ENCODE measurements at places on chromosomes 2 and 18. TPM values are rescaled to one million over a fixed set of nuclear protein-coding genes. Genes with fewer than 3 reads are reported as not detected.

GRCh38 chr2:174259981-174260380 is 11.6 kb upstream of the OLA1 start:
- no peak for DNase-seq

The SLC4A3 gene
- total RNA-seq, result not detected

The FBXO36 gene
- total RNA-seq, result 0.36 TPM

- DNase-seq, result no peak
Observed at GRCh38 chr2:63742580-63742976, 99.1 kb upstream of the UGP2 start.

DNA sequence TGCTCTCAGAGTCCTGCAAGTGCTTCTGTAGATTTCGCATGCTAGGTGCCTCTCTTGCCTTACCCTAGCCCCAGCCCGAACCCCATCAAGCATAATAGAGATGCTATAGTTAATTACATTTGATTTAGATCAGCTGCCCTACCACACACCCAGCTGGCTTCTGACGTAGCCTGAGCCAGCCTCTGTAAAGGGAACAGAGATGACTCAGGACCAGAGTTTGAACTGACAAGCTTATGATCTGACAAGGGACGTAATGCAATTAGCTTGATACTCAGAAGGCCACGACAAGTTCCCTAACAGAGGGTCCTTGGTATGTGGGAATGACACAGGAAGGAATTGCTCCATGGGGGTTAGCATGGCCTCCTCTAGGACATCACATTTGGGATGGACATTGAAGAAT is 126.6 kb downstream of the LRATD1 start:
- no peak for DNase-seq

DNA sequence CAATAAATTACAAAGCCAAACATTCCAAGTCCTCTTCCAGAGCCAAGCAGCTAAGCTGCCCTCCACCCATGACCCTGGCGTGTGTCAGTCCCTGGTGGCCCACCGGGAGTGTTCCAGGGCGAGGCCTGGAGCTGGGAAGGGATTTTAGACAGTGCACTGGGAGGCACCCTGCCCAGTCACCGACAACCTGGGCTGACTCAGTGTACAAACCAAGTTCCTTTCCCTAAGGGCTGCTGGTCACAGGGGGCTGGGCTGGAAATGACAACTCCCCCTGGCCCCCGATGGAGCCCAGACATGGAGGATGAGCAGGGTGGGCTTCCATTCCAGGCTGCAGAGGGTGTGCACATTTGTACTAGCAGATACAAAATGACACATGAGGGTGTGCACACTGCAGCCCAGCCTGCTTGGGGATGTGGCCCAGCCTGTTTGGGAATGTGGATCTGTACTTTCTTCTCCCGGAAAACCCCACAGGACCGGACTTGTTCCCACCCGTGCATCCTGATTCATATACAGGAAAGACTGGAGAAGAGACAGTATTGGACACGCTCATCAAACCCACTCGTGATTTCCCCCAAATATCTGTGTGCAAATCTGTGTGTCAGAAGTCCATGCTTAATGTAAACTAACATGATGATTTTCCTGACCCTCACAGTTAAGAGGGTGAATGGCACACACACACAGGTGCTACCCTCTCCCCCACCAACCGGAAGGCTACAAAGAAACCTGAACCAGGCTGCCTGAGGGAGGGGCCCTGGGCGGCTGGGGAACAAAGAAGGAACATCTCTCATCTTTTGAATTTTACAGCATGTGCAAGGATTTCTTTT is 58.9 kb downstream of the NDUFA10 start:
- no peak for DNase-seq

- DNase-seq, result no peak
Observed at GRCh38 chr18:68991286-68991685, 193.4 kb downstream of the CCDC102B start.

DNA sequence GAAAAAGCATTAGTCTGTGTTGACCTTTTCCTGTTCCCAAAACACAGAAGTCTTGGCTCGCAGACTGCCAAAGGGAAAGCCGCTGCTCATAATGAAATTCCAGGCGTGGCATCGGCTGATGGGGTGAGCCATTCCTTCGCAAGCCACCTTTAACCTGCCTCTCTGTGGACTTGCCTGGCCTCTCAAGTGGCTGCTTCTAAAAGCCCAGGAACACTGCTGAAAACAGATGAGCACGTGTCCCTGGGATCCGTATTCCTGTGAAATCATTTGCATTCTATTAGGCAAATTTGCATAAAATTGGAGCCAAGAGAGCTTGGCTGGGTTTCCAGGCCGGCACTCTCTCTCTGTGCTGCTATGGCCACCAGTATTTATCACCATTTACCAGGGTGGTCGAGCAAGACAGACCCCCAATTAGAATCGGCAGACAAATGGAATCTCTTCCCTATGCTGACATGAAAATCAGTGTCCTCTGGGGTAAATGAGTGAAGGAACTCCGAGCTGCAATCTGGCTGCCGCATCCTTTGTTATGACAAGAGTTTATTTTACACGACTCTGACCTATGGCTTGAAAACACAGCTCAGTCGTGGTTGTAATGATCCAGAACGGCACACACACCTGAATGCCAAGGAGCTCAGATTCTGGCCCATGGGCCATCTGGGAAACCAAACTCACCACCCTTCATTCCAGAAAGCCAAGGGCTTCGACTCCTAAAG is 21.7 kb downstream of the BCL2 start:
- DNase-seq, result no peak

- DNase-seq, result no peak
Observed at GRCh38 chr2:23487735-23488492, 102.9 kb downstream of the KLHL29 start.

DNA sequence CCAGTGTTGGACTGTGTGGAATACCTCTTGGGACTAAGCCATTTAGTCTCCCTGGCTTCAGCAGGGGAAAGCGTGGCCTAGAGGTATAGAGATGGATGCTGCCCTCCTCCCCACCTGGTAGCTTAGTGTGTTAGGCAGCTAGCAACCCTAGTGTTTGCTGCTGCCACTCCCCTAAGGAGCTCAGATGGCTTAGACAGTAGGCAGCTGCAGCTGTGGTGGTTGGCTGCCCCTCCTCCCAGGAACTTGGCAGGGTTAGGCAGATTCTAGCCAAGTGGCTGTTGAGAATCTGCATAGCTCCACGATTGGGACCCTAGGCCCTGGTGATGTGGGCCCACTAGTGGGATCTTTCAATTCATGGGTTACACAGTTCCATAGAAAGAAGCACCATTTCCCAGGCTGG is 550.4 kb upstream of the CHAC2 start:
- no peak for DNase-seq

The THSD7B gene
- total RNA-seq, result not detected

The CCBE1 gene
- total RNA-seq, result not detected

DNA sequence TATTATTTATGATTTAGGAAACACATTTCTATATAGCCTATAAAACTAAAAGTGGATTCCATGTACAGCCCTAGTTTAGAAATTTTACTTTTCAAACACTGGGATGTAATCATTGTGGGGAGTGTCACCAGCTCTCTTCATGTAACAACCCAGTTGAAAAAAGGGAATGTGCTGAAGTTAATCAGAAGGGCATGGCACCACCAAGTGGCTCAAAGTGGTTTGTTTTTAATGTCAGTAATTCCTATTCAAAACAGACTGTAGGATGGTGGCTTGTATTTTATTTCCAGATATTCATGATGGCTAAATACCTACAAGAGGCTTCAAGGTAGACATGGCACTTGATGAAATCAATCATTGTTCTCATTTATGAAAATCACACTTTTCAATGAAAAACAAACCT is 58.1 kb upstream of the TMEM182 start:
- no peak for DNase-seq
